OCI-M1 (cell line): ENCODE measurements at places on chromosomes 7 and 10.

GRCh38 chr10:122749886-122750285, 50.2 kb upstream of the C10orf120 start:
- DNase-seq = no peak

DNA sequence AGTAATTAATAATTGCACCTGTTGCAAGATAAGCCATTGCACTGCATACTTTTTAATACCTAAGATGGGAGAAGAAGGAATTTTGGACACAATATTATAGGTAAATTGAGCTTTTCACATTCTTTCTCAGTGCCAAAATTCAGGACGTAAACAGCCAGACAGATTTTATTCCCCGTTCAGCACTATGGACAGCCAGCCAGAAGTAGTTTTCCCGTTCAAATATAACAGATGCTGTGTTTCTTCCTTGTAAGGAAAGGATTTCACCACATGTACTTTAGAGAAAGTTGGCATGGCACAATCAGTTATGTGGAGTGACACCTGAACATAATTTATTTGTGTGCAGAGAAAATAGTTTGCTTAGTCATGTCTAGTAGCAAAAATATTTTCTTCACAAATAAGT, 34.8 kb downstream of the SEMA3E start:
- DNase-seq = no peak

DNA sequence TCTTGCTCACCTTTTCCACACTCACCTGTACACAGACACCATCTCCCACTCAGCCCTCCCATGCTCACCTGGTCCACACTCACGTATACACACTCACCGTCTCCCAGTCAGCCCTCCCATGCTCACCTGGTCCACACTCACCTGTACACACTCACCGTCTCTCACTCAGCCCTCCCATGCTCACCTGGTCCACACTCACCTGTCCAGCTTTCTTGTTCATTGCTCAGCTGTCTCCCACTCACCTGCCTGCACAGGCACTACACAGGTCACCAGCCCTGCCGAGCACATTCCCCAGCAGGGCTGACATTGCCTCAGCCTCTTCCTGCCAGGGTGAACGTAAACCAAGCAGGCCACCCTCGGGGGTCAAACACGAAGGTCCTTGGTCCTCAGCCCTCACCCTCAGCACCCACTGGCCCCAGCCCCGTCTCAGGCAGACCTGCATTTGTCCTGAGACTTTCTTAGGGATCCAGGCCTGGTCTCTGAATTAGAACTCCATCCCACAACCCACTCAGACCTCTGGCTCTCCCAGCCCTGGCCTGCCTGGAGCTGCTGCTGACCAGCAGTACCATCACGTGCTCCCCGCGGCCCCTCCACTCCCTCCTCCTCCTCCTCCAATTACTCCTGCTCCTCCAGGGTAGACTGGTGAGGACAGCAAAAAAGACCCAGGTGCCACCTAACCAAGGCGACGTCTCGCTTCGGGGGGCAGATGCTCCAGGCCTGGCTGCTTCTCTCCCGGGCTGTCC, 12.8 kb upstream of the DNAAF5 start:
- DNase-seq = no peak

DNA sequence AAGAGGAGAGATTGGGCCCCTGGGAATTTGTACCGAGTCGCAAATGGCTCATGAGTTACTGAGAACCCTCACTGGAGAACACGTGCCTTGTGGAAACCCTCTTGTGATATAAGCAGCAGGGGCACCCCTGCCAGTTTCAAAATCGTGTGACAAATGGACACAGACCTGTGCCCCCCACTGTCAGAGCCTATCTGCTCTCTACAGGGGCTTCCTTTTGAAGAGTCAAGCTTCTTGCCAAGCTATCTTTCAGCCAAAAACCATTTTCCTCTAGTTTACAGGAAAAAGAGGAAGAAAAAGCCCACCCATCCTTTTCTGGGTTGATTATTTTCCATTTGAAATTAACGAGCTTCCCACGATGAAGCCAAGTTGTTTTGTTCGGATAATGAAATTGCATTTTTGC, 64.1 kb upstream of the MPP7 start:
- DNase-seq = no peak

DNA sequence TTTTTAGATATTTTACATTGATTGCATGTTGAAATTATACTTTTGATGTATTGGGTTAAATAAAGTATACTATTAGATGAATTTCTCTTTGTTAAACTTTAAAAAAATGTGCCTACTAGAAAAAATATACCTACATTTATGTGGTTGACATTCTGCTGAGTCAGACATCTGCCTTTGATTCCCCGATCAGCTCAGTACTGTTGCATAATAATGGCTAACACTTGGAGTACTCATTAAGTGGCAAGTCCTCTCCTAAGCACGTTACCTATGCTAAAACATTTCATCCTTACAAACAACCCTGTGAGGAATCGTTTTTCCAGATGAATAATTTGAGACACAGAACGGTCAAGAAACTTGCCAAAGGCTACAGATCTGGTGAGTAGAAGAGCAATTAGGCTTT, 14.0 kb upstream of the SEM1 start:
- peak; percentile 40 for DNase-seq

DNA sequence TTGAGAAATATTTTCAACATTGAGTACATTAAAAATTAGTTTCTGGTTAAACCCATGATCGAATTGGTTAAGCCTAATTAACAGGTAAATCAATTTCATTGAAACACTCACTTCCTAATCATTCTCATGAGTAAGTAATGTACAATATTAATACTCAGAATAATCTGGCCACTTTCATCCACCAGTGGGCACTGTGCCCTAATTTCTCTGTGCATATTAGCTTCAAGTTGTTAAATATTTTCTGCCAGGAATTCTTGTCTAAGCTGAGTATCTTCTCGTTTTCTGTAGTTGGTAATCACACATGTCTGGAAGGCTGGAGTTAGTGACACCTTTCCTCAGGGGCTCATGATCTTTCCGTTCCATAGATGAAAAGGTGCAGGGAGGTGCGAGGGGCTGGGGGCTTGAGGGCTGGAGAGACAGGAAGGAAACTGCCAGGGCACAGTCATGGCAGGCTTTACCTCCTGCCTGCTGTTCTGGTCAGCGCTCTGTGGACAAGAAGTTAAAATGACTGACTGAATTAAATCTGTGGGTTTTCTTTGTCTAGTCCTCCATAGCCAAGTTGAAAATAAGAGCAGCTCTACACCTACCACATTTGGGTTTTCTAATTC, 71.9 kb downstream of the WIPF3 start:
- DNase-seq = peak; percentile 57

GRCh38 chr7:141290973-141291372, 217.1 kb downstream of the TMEM178B start:
- no peak for DNase-seq

- no peak for DNase-seq
These were observed 124.7 kb downstream of the ELMO1 start for GRCh38 chr7:37323966-37324365.

- DNase-seq = peak; percentile 28
These were observed 88.8 kb downstream of the ELMO1 start for GRCh38 chr7:37359662-37360444.

GRCh38 chr10:33093362-33093761, 135.3 kb upstream of the ITGB1 start:
- DNase-seq = no peak

DNA sequence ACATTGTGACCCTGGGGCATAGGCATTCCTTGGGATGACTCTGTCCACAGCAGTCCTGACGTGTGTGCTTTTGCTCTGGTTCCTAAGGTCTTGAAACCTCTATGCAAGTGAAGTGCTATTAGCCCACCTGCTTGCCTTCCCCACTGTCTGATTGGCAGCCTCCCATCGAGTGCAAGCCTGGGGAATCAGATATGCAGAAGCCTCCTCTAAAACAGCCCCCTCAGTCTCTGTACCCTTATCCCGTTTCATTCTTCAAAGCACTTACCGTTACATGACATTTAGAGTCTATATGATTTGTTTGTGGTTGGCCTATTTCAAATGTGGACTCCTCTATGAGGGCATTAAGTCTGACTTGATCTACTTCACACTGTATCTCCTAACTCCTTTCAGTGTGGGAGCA, 4.3 kb downstream of the KIAA1217 start:
- no peak for DNase-seq

DNA sequence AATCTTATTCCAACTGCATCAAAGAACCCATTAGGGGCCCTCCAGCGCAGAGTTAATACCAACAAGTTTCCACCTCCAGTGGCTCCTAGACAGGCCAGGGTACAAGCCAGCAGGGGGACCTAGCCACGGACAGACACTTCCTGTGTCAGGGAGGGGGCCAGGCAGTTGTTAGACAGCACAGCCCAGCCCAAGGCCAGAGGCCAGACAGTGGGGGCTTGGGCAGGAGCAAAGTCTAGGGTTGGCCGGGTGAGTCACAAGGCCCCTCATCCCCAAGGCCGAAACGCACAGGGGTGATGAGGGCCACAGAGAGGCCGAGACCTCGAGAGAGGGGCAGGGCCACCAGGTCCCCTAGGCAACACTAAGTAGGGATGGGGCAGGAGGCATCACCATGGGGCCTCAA, 19.3 kb upstream of the OPTN start:
- DNase-seq = no peak

- no peak for DNase-seq
These were observed 89.0 kb downstream of the JMJD1C start for GRCh38 chr10:63376560-63377304.

- no peak for DNase-seq
These were observed 9.0 kb downstream of the PPP1R17 start for GRCh38 chr7:31695859-31696614.

GRCh38 chr7:94577357-94577756, 67.7 kb downstream of the CASD1 start:
- no peak for DNase-seq

DNA sequence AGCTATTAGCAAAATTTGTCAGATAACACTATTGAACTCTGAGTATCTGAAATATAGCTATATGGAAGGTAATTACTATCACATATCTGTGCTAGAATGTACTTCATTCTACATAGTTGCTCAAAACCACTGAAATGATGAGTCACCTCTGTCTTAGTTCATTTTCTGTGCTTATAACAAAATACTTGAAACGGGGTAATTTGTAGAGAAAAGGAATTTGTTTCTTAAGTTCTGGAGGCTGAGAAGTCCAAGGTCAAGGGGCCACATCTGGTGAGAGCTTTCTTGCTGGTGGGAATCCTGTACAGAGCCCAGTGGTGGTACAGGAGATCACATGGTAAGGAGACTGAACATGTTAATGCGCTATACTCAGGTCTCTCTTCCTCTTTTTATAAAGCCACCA, 41.9 kb upstream of the TNKS2 start:
- peak; percentile 27 for DNase-seq

- DNase-seq = no peak
These were observed 16.9 kb downstream of the TMEM106B start for GRCh38 chr7:12228024-12228423.

- no peak for DNase-seq
These were observed 158.8 kb downstream of the CAMK1D start for GRCh38 chr10:12508165-12508564.

DNA sequence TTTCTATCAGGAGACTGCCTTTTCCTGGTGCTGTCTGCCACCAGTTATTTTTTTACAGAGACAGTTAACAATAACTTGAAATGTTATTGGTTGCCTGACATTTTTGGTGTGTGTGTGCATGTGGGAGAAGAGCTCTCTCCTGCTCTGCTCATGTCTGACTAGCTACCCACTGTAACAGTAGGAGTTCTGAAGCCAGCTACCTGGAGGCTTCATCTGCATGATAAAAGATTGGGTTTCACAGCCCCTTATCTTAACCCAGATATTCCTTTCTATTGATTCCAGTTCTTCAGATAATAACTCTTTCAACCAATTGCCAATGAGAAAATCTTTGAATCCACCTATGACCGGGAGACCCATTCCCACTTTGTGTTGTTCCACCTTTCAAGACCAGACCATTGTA, 237.4 kb upstream of the PPP1R3A start:
- no peak for DNase-seq

GRCh38 chr10:52563360-52563759, 209.2 kb downstream of the MBL2 start:
- no peak for DNase-seq

DNA sequence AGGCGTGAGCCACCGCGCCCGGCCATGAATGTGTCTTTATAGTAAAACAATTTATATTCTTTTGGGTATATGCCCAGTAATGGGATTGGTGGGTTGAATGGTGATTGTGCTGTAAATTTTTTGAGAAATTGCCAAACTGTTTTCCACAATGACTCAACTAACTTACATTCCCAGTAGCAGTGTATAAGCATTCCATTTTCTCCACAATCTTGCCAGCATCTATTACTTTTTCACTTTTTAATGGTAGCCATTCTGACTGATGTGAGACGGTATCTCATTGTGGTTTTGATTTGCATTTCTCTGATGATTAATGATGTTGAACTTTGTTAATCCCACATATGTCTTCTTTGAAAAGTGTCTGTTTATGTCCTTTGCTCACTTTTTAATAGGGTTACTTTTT, 1187.9 kb downstream of the XPNPEP1 start:
- no peak for DNase-seq

- no peak for DNase-seq
These were observed 17.0 kb upstream of the ADAM12 start for GRCh38 chr10:126405239-126405775.

- peak; percentile 66 for DNase-seq
These were observed 41.4 kb upstream of the SGCE start for GRCh38 chr7:94697035-94697974.

DNA sequence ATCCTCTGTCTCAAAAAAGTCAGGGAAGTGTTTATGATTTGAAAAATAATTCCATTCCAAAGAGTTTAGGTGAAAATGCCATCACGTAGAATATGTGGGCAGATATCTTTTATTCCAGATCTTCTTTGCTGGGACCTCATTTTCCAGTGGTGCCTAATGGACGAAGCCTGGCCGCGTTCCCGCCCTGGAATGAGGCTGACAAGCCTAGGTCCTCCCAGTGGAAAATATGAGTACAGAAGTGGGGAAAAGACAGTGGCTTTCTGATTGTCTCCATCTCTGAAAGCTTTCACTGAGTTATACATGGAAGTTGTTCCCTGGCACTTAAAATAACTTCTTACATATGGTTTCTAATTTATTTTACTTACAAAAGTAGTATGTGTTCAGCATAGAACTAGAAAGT, 139.4 kb downstream of the TACC2 start:
- no peak for DNase-seq

GRCh38 chr7:51251290-51251689, 65.3 kb downstream of the COBL start:
- no peak for DNase-seq

- DNase-seq = no peak
These were observed 196.3 kb downstream of the CDCA7L start for GRCh38 chr7:21749378-21749777.

DNA sequence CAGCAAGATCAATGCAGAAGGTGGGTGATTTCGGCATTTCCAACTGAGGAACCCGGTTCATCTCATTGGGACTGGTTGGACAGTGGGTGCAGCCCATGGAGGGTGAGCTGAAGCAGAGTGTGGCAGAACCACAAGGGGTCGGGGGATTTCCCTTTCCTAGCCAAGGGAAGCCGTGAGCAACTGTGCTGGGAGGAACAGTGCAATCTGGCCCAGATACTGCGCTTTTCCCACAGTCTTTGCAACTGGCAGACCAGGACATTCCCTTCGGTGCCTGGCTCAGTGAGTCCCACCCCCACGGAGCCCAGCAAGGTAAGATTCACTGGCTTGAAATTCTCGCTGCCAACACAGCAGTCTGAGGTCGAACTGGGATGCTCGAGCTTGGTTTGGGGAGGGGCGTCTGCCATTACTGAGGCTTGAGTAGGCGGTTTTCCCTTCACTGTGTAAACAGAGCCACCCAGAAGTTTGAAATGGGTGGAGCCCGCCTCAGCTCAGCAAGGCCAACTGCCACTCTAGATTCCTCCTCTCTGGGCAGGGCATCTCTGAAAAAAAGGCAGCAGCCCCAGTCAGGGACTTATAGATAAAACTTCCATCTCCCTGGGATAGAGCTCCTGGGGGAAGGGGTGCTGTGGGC, 58.6 kb upstream of the SLC26A5 start:
- DNase-seq = peak; percentile 41
